ENCODE measurements at places on chromosomes 4 and X.

DNA sequence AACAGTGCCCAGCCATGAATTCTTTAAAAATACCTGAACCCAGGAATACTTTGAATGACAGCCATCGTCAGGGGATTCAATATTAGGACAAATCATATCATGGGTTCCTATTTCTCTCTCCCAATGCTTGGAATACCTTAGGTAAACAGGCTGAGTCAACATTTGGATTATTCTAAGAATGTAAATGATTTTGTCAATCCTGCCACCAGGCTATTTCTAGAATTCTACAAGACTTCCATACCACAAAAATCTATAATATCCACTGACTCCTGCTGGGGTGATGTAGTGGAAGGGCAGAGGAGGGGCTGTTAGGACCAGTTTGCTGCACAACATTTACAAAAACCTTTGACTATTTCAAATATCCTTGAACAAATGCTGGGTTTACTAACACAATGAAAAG, 65.2 kb downstream of the IGFBP7 start:
- DNase-seq: no peak

- DNase-seq: no peak
These were observed 433.9 kb downstream of the TRIML1 start for GRCh38 chr4:188573104-188573503.

GRCh38 chr4:7839856-7840255, 99.8 kb downstream of the AFAP1 start:
- DNase-seq: no peak

DNA sequence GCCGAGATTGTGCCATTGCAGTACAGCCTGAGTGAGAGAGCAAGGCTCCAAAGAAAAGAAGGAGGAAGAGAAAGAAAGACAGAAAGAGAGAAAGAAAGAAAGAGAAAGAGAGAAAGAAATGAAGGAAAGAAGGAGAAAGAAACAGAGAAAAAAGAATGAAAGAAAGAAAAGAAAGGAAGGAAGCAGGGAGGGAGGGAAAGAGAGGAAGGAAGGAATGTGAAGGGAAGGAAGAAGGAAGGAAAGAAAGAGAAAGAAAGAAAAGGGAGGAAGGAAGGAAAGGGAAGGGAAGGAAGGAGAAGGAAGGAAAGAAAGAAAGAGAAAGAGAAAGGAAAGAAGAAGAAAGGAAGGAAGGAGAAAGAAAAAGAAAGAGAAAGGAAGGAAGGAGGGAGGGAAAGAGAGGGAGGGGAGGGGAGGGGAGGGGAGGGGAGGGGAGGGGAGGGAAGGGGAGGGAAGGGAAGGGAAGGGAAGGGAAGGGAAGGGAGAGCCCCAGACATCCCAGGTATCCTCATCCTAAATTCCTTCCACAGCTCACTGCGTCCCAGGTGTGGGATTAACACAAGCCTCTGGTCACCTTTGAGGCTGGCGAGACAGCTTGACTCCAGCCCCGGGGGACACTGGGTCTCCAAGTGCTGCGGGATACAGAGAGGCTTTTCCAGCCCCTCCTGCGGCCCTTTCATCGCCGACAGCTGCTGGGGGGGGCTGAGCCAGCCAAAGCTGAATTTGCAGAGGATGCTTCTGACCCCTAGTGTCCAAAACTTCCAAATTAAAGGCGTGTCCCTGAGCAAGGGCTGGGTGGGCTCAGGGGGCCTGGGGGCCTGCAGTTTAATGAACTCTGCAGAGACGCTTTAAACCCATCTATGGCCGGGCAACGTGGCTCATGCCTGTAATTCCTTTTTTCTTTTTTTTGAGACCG, 24.2 kb upstream of the CSF2RA start:
- DNase-seq: peak; percentile 4

- DNase-seq: no peak
These were observed 732.0 kb downstream of the PCDH18 start for GRCh38 chr4:136800248-136800647.

DNA sequence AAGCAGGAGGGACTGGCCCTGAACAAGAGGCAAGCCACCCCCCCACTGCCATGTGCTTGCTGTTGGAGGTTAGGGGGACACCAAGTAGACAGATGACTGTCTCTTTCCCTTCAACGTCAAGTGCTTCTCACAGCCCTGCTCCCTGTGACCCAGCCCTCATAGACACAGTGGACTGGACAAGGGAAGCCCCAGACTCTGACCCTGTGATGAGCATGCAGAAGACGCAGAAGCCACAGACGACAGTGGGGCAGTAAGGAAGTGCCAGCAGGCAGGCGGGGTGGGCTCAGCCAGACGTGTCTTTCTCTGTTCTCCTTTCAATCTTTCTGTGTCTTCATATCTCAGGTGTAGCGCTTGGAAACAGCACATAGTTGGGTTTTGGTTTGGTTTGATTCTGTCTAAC, 2.4 kb upstream of the L1CAM start:
- DNase-seq: no peak
